ENCODE measurements at places on chromosomes 3 and 15.

- DNase-seq = no peak
Measured at GRCh38 chr3:157282261-157283191, 122.6 kb upstream of the CCNL1 start.

GRCh38 chr15:60477916-60478565, 901 bp downstream of the ICE2 start:
- no peak for DNase-seq

DNA sequence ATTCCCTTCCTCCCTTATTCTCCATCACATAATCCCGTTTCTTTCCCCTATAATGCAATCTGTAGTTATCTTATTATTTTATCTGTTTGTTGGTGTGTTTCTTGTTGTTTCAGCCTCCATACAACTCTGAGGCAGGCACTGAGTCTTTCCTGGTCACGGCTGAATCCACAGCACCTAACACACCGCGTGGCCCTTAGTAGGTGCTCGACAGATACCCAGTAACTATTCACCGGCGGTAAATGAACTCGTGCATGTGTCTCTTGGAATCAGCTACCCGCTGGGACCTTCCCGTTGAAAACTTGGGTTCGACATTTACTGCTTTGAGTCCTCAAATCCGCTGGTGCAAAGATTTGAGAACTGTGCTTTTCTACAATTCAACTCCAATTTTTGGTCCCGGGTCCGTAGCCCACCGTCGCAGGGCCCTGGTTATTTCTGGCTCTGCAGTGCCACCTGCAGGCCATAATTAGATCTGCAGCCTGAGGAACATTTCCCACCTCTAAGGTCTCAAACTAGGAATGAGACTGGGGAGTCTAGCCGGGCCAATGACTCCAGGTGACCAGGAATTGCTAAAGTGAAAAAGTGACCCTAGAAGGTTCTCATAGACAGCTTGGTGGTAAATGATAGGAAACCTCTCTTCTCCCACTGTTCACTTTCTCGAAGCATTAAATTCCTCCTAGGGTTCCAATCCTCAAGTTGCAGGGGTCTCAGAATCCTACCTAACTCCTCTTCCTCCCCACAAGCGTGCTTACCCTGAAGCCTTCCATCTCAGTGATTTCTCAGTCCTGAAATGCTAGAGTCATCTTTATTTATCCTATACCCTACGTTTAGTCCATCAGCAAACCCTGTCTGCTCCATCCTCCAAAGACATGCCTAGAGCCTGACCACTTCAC, 40.0 kb upstream of the TRH start:
- DNase-seq = no peak

DNA sequence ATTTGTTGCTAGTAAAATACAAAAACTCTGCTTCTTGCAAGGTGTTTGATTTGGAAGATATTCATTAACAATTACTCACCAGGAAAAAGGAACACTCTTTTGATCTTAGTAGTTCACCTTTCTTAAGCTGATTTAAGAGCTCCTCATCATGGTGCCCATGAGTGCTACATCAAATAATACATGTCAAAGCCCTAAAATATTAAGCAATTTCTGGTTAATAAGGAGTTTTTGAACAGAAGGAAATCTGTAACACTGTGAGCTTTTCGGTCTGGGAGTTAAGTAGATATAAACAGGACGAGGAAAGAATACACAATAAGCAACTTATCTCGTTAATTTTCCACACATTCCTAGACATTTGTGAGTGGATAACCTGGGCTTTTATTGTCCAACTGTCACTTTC, 83.9 kb upstream of the DCBLD2 start:
- DNase-seq = no peak

- no peak for DNase-seq
Measured at GRCh38 chr15:41215708-41216107, 14.8 kb downstream of the EXD1 start.

DNA sequence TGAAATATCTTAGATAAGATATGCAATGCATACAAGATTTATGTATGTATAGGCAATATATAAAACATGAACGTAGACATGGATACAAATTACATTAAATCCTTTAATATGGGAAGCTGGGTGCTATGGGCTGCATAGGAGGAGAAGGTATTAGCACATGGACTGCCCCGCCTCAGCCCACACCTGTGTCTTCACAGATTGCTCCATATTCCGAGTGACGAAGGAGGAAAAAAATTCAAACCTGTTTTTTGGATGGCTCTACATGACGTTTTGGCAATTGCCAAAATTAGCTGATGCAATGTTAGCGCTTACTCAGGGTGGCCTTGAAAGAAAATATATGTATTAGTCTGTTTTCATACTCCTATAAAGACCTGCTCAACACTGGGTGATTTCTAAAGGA, 223.4 kb upstream of the SLCO3A1 start:
- DNase-seq = no peak

DNA sequence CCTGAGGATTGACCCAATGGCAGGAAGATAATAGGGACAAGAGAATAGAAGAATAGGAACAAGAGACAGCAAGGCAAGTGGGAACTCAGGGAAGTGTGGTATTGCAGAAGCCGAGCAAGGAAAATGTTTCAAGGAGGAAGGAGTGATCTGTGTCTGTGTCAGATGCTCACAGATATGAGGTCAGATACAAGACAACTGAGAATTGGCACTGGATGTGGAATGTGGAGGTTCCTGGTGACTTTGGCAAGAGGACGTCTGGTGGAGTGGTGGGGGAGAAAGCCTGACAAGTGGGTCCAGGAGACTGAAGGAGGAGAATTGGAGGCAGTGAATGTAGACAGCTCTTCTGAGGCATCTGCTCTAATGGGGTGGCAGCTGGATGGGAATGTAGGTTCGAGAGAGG, 24.1 kb downstream of the GYG1 start:
- no peak for DNase-seq

- no peak for DNase-seq
Measured at GRCh38 chr3:114034787-114035545, 21.4 kb downstream of the CCDC191 start.

GRCh38 chr3:184453296-184453695, 73.4 kb downstream of the CHRD start:
- DNase-seq = no peak

DNA sequence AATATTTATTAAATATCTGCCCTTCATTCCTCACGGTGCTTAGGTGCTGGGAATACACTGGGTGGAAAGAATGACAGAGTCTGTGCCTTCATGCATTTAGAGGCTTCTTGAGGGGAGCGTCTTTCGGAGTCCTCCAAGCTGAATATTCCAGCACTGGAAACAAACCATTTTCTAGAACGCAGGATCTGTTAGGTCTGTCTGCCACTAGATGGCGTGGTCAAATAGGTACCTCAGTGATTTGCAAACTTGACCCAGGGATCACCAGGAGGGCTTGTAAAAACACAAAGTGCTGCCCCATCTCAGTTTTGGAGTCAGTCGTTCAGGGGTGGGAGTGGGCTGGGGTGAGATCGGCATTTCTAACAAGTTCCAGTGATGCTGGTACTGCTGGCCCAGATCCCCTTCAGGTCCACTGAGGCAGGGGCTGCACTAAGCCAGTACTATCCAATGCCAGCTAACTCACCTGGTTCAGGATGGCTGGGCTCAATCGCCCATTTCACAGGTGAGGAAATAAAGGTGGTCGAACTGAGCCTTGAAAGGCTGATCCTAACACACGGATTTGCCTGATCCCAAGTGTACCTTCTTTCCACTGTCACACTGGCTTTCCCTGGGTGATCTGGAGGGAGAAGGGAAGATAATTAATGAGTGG, 14.8 kb downstream of the ARNT2 start:
- no peak for DNase-seq

GRCh38 chr15:101464999-101465669, 24.4 kb downstream of the PCSK6 start:
- no peak for DNase-seq

DNA sequence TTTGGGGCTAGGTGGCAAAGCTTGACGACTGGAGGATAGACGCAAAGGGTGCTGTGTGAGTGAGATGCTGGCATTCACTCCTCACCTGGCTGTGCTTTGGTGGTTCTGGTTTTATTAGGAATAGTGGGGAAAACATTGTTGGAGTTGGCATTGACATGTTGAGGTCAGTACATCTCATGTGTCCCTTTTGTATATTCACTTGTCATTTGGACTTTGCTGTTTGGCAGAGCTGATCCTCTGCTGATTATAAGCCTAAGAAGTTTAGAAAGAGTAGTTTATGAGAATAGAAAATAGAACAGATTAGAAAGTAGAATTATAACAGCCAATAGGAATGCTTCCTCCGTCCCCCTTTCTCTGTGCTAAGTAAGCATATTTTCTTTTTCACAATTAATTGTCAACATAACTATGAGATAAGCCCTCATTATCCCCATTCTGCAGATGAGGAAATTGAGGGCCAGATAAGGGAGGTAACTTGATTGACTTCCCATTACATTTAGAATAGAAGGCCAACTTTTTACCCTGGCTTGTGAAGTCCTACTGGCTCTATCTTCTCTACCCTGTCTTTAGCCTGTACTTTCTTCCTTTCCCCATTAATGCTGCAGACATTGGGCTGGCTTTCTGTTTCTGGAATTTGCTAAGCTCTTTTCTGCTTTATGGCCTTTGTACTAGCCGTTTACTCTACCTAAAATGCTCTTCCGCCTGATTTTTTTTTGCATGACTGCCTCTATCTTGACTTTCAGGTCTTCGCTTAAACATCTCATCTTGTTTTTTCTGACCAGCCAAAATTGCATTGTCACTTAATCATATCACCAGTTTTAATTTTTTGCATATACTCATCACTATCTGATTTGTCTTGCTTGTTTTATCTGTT, 12.8 kb downstream of the ITPR1 start:
- no peak for DNase-seq

- no peak for DNase-seq
Measured at GRCh38 chr15:65032801-65033537, 3.5 kb upstream of the MTFMT start.

- DNase-seq = no peak
Measured at GRCh38 chr15:79373728-79374127, 58.4 kb upstream of the MINAR1 start.

DNA sequence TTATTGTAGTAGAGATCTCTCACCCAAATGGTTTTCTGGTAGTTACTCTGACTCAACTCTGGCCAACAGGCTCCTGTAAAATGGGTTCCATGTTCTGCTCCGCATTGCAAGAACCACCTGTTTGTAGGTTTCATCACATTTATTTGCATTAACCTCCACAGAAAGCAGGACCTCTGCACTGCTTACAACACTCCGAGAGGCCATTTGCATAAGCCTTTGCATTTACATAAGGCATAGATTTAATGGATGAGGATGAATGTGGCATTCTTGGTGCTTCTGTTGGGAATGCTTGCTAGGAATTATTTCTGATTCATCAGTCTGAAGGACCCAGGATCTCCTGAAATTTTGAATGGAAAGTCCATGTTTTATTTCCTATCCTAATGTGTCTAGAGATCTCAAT, 320.1 kb downstream of the ZNF621 start:
- DNase-seq = no peak

Data from cortex of kidney (tissue), 1 donor.